ENCODE measurements at places on chromosomes 12 and 14.
A peak's percentile ranks its signal among the peaks of the same experiment; 100 is the strongest.

DNA sequence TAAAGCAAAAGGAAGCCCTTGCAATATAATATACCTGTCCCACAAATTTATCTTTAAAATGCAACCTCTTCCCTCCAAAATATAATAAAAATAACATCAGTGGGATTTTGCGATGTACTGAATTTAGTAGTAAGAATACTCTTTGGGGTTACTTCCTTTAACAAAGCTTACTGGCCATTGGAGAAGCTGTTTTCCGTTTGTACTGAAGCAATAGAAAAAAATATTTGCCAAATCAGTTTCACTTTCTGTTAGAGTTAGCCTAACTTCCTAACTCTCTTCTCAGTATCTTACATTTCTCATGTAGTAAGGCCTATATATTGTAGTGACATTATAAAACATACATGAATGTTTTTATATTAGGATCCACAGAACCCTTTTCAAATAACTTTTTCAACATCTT lies 3.7 kb downstream of the MAX start:
- peak; percentile 73 for DNase-seq

GRCh38 chr12:52836042-52836466 lies 1.9 kb upstream of the KRT79 start:
- DNase-seq: peak; percentile 29

- no peak for DNase-seq
Observed at GRCh38 chr14:74524076-74524811, 30.7 kb downstream of the ISCA2 start.

DNA sequence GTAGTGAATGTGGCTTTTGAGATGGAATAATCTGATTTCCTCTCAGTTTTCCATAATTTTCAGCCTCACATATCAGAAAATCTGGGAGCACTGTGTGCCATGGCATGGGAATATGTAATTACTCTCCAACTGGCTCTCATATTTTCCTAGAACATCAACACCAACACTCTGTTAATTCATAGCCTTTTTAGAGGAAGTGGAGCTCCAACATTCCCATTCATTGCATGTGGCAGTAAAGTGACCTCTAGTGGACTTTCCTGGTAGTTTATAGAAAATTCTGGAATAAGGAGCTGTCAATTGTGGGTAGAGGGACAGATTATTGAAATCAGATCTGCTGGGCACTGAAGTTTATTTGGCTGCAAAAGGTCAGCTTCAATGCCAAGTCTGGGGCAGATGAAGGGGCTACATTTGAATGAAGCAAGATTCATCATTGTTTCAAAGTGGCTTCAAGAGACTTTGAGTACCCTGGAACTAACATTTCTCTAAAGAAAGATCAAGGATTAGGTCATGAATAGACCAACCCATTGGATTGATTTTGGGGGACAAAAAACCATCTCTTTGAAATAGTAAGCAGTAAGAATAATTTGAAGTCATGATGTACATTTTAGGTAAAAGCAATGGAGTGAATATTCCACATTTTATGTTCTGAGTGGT lies 23.6 kb upstream of the USP44 start:
- no peak for DNase-seq

GRCh38 chr12:2338991-2339431 lies 286.2 kb downstream of the CACNA1C start:
- no peak for DNase-seq

- DNase-seq: no peak
Observed at GRCh38 chr14:50285861-50286260, 26.2 kb downstream of the L2HGDH start.

DNA sequence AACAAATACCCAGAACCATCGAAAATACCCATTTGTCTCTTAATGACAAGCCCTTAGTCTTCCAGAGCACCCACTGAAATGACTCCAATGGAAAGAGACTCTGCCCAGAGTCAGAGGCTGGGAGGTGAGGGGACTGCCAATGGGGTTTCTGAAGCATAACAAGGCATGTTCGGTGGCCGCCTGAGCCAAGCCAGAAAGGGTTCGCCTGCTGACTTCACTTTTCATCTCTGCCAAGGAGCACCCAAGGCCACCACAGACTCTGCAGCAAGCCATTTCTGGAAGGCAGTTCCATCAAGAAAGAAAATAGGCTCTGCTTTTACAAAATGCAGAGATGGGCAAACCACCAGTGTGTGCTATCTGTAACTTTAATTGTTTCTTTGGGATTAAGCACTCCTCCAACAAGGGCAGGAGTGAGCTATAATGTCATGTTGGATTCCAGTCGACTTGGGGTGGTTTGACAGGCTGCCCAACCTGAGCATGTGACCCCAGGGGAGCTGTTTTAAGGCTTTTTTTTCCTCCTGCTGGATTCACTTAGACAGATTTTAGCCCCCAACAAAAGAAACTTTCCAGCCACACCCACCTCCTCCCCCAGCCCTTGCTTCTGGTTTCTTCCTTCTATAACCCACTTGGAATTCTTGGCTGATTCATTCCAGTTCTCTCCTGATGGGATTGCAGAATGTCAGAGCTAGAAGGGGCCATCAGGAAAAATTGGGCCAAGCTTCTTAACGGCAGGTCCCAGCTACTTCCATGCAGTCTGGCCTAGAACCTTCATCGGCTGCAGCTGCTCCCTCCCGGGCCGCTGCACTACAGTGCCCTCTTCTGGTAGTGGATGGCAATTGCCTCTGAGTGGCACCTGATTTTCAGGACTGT lies 24.1 kb downstream of the CKAP4 start:
- DNase-seq: peak; percentile 54

DNA sequence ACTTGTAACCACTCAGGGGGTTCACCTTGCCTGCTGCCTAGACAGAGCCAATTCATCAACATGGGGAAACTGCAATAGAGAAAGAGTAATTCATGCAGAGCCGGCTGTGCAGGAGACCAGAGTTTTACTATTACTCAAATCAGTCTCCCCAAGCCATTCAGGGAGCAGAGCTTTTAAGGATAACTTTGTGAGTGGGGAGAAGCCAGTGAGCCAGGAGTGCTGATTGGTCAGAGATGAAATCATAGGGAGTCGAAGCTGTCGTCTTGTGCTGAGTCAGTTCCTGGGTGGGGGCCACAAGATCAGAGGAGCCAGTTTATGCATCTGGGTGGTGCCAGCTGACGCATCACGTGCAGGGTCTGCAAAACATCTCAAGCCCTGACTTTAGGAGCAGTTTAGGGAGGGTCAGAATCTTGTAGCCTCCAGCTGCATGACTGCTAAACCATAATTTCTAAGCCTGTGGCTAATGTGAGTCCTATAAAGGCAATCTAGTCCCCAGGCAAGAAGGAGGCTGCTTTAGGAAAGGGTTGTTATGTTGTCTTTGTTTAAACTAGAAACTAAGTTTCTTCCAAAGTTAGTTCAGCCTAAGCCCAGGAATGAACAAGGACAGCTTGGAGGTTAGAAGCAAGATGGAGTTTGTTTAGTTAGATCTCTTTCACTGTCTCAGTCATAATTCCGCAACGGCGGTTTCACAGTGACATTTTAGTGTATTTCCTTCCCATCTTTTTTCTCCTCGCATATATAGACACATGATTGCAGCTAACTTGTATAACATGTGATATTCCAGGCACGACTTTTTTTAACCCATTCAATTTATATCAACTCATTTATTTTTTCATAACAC lies 68.9 kb upstream of the NCOR2 start:
- no peak for DNase-seq

- DNase-seq: no peak
Observed at GRCh38 chr14:59161561-59162175, 26.8 kb upstream of the DAAM1 start.

GRCh38 chr14:49770212-49770817 lies 2.4 kb downstream of the KLHDC2 start:
- DNase-seq: no peak

- DNase-seq: no peak
Observed at GRCh38 chr12:105939181-105939721, 199.5 kb downstream of the NUAK1 start.

Measured in hematopoietic multipotent progenitor cell (in vitro differentiated cells).